T-helper 17 cell (primary cell): ENCODE measurements at places on chromosomes 2 and 18.

DNA sequence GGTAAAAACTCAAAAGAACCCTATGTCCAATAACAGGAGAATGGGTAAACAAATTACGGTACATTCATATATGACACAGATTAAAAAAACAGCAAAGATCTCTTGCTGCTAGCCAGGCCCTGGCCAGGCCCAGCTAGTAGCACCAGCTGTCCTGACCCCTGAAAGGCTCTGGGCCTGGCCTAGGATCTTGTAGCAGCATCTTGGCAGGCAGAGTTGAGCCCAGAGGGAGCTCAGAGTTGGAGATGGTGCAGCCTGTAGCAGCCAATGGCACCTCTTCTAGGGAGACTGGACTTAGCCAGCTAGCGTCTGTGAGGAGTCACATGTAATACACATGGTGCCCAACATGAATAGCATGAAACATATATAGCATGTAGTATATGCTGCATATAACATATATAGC, 69.1 kb downstream of the HS6ST1 start:
- DNase-seq = no peak

- no peak for DNase-seq
Observed at GRCh38 chr18:77071061-77071460, 61.5 kb downstream of the MBP start.

- no peak for DNase-seq
Observed at GRCh38 chr18:1361936-1362335, 457.3 kb downstream of the ADCYAP1 start.

DNA sequence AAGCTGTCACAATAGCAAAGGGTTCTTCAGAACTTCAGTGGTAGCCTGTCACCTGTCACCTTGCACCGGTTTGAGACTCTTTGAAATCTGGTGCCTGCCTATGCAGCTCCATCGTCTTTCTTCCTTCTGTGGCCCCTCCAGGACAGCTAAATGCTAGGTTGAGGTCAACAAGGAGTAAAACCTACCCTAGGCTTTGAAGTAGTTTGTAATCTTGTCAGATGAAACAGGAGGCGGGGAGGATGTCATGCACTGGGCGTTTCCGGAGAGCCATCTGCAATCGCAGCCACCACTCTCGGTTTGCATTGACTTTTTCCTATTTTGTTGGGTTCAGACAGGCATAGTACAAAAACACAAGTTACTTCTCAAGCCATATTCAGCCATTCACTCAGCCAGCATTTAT, 116.7 kb downstream of the LPIN1 start:
- no peak for DNase-seq

DNA sequence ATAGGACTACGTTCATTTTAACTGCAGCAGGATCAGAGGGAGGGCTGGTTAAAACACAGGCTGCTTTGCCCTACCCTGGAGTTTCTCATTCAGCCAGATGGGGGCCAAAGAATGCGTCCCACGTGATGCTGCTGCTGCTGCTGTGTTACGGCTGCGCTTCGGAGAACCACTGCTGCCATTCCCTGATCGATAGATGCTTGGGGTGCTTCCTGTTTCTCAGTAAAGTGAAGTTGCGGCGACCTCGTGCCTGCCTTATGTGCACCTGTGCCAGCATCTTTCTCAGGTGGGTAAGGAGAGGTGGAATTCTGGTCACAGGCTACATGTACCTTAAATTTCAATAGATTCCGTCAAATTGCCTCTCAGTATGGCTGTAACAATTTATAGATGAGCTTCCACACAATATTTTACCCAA, 24.7 kb upstream of the TOGARAM2 start:
- DNase-seq = no peak

DNA sequence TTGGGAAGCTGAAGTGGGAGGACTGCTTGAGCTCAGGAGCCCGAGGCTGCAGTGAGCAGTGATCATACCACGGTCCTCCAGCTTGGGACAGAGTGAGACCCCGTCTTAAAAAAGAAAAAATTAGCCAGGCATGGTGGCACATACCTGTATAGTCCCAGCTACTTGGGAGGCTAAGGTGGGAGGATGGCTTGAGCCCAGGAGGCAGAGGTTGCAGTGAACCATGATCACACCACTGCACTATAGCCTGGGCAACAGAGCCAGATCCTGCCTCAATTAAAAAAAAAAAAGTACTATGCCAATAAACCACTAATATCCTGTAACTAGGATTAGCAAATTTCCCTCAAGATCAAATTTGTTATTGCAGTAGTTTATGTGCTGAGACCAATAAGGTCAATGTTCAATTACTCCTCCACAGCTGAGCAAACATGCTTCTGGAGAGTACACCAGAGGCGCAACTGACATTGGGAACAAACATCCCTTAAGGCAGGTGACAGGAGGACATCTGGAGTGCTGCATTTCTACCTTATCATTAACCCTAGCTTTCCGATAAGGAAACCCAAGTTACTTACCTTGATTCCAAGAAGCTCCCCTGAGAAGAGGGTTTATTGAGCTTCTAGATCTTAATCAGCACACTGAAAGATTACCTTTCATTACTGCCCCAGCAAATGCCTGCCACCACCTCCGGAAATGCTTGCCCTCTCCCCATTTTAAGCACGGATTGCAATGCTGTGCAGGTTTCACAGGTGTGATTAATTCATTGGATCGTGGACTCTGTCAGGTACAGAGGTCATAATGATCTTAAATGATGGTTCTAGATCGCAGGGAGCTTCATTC, 26.2 kb downstream of the MGAT4A start:
- no peak for DNase-seq

DNA sequence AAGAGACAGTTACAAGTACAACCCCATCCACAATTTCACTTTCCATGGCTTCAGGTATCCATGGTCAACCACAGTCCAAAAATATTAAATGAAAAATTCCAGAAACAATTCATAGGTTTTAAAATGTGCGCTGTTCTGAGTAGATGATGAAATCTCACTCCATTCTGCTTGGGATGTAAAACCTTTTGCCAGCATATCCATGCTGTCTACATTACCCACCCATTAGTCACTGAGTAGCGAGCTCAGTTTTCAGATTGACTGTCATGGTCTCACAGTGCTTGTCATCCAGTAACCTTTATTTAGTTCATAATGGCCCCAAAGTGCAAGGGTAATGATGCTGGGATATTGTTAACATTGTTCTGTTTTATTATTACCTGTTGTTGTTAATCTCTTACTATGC, 40.5 kb downstream of the SMAD4 start:
- no peak for DNase-seq

DNA sequence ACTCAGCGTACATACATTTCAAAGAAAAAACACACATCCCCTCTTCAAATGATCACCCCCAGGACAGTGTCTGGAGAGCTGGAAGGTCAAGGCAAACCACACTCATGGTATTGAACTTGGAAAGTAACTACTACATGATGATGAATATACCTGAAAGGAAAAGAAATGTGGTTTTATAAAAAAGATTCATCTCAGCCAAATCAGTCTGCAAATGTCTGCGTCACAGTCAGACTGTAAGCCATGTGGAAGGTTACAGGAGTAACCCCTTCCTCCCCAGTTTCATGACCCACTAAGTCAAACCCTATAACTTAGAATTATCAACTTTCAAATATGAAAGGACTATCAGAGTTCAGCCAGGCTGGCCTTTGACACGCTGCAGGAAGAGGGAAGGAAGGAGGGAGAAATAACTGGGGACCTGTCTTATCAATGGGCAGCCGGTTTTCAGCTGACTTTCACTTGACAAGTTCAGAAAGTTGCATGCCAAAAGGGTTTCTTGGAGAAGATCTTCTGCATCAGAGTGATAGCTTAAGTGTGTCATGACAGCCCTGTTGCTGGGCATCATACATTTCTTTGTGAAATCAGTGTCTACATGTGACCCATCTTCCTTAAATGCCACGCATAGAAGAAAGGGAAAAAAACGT, 7.0 kb upstream of the BMP10 start:
- DNase-seq = no peak

- DNase-seq = no peak
Observed at GRCh38 chr2:191901031-191901430, 54.1 kb upstream of the CAVIN2 start.

- no peak for DNase-seq
Observed at GRCh38 chr2:220076734-220077133, 449.3 kb downstream of the SLC4A3 start.

DNA sequence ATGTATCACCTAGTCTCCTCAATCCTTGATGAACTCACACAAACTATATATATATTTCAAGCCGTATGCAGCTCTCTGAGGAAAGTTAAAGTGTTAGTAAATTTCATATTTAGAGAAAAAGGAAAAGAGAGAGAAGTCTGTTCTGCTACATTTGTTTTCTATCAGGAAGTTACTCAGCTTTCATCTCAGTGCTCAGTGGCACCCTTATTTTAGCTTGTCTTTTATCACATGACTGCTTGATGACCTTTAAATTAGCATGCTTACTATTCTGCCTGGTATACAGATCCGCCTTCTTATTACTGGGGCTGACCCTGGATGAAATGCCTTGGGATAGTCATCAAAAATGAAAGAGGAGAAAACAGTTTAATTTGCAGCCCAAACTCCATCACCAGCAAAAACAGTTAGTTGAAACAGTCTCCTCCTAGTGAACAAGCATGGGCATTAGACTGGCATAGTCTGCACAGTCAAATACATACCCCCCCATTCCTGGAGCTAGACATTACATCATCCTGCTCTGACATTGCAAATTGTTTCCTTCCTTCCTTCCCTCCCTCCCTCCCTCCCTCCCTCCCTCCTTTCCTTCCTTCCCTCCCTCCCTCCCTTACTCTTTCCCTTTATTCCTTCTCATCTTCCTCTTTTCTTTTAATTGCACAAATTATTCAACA, 215.7 kb downstream of the TMEM182 start:
- DNase-seq = no peak

GRCh38 chr18:9022397-9023155, 79.9 kb upstream of the NDUFV2 start:
- no peak for DNase-seq

DNA sequence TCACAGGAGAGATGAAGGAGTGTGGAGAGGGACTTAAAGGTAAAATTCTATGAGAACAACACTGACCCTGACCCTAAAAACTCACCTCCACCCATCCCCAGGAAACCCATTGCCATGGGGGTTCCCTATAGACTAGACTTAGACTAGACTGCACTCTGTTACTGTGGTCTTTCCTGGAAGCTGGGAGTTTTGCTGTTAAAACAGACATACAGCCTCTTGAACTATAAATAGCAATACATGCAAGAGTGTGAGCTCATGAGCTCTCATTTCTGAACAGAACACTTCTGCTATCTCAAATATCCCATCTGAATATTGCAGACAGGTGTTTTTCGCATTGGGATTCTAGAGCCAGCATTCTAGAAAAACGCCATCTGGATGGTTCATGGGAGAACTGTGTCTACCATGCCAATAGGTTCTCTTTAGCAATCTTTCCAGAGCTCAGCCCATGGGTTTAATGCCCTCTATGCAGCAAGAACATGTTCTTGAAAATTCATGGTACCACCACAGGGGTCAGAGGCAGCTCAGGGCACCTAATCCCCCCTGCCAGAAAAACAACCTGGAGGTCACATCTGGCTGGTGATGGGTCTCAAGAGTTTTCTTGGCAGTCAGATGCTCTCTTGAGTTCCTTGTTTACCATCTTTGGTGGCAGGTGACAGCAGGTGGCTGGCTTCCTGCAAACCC, 51.9 kb downstream of the SLC14A2 start:
- DNase-seq = no peak

DNA sequence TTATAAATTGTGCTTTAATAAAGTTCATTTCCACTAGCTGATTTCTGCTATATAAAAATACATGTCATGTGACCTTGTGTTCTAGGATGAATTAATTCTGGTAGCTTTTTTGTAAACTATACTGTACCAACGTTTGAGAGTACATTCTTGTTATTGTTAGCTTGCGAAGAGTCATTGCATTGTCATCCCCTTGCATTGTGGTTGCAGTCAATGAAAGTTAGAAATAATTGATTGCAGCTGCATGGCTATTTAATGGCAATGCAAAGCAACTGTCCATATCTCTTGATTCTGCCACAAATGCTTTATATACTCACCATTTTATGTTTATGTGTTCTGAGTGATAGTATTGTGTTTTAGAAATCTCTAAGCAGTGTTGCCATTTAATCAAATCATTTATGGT, 91.6 kb downstream of the ZNF407 start:
- DNase-seq = no peak

DNA sequence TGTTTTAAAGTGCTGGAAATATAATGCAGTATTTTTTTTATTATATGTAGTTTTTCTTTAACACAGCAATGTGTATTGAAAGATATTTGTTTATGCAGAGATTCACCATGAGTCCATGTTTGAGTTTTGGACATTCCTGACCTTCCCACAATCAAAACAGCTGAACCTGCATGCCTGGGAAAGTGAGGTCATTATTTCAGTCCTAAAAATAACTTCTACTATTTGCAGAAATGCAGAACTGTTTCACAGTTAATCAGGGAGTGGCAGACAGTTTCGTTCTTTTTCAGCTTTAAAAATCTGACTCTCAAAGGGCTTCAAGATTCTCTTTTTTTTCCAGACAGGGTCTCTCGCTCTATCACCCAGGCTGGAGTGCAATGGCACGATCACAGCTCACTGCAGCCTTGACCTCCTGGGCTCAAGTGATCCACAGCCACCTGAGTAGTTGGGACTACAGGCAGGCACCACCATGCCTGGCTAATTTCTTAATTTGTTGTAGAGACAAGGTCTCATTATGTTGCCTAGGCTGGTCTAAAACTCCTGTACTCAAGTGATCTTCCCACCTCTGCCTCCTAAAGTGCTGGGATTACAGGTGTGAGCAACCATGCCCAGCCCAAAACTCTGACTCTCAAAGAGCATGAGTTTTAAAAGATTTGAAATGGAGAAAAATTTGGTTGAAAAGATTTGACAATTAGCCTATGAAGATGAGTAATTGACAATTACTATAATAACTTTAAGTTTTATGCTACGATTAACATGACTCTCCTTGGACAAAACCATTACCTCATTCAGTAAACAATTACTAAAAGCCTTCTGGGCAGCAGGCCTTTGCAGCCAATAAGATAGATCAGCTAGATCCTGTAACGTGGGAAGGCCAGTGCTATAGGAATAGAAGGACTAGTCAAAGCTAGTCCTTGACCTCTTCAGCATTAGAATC, 5.0 kb upstream of the MYL12B start:
- no peak for DNase-seq

GRCh38 chr2:225052703-225053102, 10.4 kb upstream of the DOCK10 start:
- DNase-seq = no peak

GRCh38 chr2:109604597-109604996, 9.2 kb downstream of the SEPTIN10 start:
- no peak for DNase-seq

DNA sequence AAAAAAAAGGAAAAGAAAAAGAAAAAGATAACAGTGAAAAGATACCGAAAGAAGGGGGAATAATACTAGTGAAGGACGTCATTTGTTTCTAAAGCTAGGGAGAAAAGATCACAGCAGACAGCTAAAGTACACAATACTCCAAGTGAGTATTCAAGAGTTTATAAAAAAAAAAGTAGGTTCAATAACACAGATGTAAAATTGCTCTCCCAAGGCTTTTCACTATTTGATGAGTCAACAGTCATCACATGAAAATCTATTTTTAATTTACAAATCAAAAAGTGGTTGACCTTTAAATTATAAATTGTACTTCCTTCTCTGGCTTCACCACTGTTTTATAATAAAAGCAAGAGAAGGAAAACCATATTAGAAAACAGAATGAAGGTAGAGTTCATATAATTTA, 144.0 kb downstream of the ZRANB3 start:
- DNase-seq = no peak

GRCh38 chr2:5692561-5693286, 540 bp downstream of the SOX11 start:
- DNase-seq = no peak

GRCh38 chr2:120949027-120949956, 213.6 kb downstream of the GLI2 start:
- DNase-seq = no peak

- no peak for DNase-seq
Observed at GRCh38 chr18:58604311-58604710, 24.6 kb downstream of the ALPK2 start.
